ENCODE measurements at places on chromosomes 2 and 18.

GRCh38 chr18:78611201-78611800 lies 368.3 kb upstream of the SALL3 start:
- DNase-seq = no peak

DNA sequence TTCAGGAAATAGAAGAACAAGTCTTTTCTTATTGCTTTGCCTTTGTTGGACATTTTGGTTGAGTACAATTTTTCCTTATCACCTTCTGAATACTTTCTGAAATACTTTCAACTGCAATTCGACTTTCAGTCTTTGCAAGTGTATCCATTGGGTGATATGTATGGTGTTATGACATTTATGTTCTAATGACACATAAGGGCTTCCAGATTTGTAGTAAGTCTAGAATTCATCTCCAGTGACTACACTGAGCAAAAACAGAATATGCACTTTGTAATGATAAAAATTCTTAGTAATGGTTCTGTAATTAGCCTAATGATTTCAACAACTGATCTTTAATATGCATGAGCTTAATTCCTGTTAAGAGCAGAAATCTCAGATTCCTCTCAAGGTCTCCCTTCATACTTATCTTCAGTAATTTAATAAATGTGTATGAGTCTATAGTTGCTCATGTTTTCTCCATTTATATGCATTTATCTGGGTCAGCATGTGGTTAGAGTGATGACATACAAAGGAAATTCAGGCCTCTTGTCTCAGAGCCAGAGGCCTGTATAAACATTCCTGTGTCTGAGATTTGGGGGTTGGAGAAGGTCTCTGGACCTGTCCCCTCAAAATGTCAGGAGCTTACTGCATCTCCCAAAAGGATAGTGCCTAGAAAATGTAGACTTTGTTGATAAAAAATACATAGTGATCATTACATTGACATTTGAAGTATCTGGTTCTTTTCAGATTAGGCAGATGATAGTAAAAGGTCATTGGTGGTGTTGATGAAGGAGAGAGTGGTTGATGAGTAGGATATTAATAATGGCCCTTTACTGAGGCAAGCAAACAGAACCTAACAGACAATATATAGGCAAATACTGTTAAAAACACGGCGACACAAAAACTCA lies 114.9 kb downstream of the QPCT start:
- DNase-seq = no peak

DNA sequence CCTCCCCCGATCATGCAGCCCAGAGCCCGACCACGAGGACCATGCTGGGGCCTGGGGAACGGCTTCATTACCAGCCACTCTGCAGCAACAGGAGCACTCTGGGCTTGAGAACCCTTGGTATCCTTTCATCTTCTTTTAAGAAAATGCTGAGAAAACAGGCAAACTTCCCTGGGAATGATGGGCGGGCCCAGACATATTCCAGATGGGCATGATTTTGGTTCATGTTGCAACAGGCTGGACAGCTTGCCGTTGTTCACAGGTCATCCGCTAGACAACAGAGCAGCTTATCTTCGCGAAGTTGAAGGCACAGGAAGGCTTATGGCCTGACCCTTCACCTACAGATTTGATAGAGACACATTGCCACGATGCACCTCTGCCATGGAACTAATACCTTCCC lies 121.0 kb downstream of the KLHL29 start:
- no peak for DNase-seq

- no peak for DNase-seq
Measured at GRCh38 chr2:232038881-232039485, 77.5 kb downstream of the DIS3L2 start.

- no peak for DNase-seq
Measured at GRCh38 chr2:216281316-216281715, 91.0 kb downstream of the MARCHF4 start.

DNA sequence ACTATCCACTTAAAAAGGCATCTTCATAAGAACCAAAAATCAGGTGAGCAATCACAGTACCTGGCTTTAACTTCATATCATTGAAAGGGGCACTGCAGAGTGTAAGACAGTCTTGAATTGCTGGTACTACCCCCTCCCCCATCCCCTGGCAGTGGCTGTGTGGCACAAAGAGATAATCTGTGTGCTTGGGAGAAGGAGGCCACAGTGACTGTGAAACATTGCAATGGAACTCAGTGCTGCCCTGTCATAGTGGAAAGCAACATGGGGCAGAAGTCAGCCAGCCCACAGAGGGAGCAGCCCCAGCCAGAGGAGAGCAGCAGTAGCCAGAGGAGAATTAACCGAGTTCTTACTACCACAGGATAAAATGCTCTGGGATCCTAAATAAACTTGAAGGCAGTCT lies 45.3 kb upstream of the UGP2 start:
- no peak for DNase-seq

DNA sequence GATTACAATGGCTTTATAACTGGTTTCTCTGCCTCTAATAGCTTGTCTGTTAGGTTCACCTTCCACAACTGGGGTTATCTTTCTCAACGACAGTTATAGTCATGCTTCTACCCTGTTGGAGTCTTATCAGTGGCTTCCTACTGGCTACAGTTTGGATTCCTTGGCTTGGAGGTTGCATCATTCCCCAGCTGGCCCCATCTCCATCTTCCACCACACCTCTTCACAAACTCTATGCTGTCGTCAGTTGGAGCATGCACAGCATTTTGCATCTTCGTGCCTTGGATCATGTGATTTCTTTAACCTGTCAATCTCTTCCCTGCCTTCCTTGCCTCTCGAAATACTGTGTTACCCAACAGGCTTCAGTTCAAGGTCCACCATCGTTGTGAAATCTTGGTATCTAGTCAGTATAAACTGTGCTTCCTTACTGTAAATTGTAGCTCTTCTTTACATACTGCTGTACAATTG lies 316.3 kb upstream of the CXCR4 start:
- DNase-seq = no peak

- no peak for DNase-seq
Measured at GRCh38 chr2:28486526-28486925, 9.3 kb upstream of the PLB1 start.

GRCh38 chr2:241558532-241559322 lies at the start of gene BOK:
BOK (plus strand) TSS chr2:241558745; CDS start chr2:241559484, 739 bp downstream.
- DNase-seq = peak; percentile 2

DNA sequence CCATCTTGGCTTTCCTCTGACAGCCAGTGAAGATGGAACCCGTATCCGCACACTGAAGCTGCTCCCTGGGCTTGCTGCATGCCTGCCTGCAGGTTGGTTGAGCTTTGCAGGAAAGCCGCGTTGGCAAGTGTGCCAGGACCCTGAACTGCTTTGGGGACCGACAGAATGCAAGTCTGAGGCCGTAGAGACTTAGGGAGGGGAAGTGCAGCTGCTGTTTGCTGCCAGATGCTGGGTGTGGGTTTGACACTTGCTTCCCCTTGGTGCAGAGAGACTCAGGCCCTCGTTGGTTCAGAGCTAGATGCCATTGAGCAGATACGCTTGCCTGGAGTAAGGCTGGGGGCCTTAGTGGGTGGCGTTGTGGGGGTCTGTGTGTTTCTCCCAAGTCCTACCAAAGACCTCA lies 13.1 kb upstream of the PHLPP1 start:
- no peak for DNase-seq

GRCh38 chr2:128783193-128783671 lies 464.6 kb upstream of the HS6ST1 start:
- DNase-seq = no peak

- DNase-seq = no peak
Measured at GRCh38 chr2:10524341-10524740, 76.2 kb upstream of the ODC1 start.

GRCh38 chr18:44548291-44549221 lies 132.1 kb upstream of the SETBP1 start:
- no peak for DNase-seq

GRCh38 chr18:63067939-63068338 lies 251.6 kb downstream of the BCL2 start:
- DNase-seq = no peak

GRCh38 chr2:159661286-159661685 lies 44.9 kb upstream of the BAZ2B start:
- no peak for DNase-seq

- DNase-seq = no peak
Measured at GRCh38 chr2:191740759-191741158, 62.8 kb downstream of the NABP1 start.

- DNase-seq = no peak
Measured at GRCh38 chr2:130370490-130370889, 14.6 kb downstream of the PTPN18 start.

DNA sequence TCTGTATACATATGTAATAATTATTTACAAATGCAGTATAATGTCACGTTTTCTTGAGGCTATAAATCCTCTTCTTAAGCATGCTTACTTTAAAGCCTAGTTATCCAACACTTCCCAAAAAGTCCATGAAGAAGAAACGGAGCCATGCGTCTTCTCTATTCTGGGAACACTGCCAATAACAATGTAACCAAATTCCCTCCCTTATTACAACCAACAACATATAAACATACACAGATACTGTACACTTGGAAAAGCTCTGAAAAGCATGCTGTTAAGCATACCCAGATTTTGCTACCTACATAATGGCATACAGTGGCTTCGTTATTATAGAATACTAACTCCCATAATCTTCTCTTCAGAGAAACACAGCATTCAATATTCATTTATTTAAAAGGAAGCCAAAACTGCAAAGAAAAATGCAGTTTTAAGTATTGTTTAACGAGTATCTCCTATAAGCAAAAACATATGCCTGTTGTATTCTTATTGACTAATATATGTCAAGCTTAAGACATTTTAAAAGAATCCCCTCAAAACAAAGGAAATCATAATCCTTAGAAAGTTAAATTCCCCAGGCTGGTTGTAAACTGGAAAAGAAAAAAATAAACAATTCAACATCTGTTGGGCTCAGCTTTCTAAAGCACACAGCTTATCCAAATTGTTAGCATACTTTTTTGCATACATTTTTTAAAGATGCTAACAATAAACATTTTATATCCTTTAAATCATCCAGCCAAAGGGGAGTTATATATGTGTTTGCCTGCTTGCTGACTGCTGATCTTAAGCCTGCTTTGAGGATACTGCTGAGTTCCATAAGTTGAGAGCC lies 83.4 kb downstream of the SLC25A12 start:
- no peak for DNase-seq

GRCh38 chr2:10407841-10408648 lies 40.1 kb downstream of the ODC1 start:
- peak; percentile 72 for DNase-seq

DNA sequence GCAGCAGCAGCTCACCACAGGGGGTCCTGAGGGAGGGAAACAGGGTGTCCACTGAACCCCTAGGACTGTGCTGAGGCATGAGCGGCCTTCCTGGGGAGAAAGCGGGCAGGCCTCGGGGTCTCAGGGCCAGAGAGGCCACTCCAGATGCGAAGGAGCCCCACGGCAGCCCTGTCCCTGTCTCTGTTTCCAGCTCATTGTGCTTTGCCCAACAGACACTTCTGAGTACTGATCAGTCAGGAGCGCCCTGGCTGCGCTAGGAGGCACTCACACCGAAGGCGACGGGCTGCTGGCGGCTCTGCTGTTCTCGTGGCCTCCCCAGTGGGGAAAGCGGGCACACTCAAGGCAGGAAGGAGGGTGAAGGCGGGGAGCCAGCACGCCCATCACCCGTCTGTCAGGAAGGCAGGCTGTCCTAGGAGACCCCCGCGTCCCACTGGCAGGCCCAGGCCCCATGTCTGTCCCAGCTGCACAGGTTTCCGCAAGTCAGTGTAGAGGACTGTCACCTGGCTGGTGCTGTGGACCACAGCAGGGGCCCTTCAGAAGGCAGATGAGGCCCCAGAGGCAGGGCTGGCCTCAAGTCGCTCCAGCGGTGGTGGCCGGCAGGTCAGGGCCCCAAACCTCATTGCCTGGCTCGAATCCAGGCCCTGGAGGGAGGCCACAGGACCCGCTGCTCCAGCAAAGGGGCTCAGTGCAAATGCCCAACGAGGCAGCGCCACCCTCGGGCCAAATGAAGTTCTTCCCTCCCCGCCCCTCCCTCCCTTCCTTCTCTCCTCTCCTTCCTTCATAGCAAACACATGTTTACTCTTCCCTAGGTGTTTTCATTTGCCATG lies 6.8 kb downstream of the ESPNL start:
- DNase-seq = no peak

DNA sequence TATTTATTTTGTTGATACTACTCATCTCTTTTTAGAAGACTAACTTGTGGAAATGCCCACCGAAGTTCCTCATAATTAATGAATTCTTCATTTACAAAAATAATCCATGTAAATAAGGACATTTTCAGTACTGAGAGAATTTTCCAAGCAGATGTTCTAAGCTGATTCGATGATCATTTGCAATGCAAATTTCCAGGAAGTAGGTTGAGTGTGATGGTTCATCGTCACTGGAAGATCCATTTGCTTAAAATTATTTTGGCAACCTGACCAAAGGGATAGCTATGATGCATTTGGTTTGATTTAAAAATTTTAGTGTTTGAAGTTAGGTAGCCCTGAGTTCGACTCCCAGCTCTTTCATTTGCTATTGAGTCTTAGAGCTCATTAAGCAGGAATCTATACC lies 257.3 kb upstream of the RASGRP3 start:
- no peak for DNase-seq

- no peak for DNase-seq
Measured at GRCh38 chr2:20640411-20641122, 10.3 kb downstream of the HS1BP3 start.

- no peak for DNase-seq
Measured at GRCh38 chr18:75504469-75504868, 77.0 kb upstream of the SMIM21 start.

GRCh38 chr2:42214669-42215068 lies 45.5 kb downstream of the EML4 start:
- DNase-seq = no peak

GRCh38 chr2:84031312-84032050 lies 427.6 kb downstream of the SUCLG1 start:
- DNase-seq = no peak

DNA sequence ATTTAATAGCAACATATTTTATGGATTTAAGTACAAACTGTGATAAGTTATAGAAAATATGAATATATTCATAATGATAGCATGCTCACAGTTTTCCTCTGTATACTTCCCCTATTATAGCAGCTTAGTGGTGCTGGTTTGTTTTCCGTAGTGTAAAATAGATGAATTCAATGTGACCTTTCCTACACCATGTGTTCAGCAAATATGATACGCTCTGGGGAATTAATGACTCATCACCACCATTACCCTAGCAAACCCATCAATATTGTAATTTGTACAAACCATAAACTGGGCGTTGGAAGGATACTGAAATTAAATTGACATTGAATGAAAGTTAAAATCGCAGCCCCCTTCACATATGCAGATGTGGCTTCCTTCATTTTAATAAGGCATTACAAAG lies 58.7 kb upstream of the CDH19 start:
- no peak for DNase-seq

- DNase-seq = no peak
Measured at GRCh38 chr18:66328296-66328878, 275.5 kb downstream of the CDH19 start.

DNA sequence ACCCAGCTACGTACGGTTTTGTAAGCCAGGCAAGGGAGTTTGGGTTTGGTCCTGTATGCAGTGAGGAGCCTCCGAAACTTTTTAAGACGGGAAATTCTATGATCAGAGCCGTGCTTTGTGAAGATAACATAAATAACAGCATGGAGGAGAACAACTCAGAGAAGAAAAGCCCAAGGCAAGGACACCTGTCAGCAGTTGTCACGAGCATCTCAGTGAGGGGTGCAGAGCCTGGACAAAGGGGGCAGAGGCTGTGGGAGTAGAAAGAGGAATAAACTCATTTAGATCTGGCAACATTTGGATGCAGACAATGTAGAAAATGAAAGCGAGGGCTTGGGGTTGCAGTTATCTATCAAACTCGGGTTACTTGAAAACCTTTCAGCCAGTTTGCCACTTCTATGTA lies 64.5 kb downstream of the CAVIN2 start:
- no peak for DNase-seq

Data from stimulated activated CD4-positive, alpha-beta T cell treated with anti-CD3 and anti-CD28 coated beads, Interleukin-4, amount 100 ng/mL, for 48 hours (primary cell).